ENCODE measurements at places on chromosomes 3 and 15.

GRCh38 chr3:169911272-169911671, at the start of gene SAMD7:
SAMD7 (plus strand) TSS chr3:169911572; CDS start chr3:169919499, 7,927 bp downstream.
- no peak for DNase-seq

DNA sequence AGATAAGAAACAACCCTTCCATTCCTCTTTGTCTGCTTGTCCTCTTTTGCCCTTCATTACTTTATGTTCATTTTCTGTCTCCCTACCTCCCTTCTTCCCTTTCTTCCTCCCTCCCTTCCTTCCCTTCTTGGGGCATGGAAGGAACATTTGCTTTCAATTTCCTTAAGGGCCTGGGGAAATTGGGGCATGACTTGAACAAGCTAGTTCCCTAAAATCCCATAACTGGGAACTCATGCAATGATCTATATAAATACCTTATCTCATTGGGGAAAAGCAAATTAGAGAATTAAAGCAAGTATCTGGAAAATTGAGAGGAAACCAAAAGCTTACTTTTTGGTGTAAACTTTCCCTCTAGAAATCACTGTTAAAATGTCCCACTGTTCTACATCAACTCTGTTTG, 35.7 kb downstream of the BOC start:
- DNase-seq: no peak

DNA sequence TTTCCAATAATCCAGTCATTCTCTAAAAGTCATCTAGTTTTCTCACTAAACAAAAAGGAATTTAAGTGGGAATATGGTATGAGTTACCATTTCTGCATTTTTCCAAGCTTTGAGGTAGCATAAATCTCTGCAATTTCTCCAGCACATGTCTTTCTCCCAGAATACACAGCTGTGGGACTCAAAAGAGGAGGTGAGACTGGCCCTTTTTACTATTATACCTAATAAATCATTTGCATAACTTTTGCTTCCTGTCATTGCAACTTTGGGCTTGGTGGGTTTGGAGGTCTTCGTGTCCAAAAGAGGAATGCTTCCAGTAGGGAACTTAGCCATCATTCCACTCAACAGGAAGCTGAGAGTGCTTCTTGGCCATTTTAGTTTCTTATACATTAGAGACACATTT, 94.8 kb downstream of the FMN1 start:
- no peak for DNase-seq

DNA sequence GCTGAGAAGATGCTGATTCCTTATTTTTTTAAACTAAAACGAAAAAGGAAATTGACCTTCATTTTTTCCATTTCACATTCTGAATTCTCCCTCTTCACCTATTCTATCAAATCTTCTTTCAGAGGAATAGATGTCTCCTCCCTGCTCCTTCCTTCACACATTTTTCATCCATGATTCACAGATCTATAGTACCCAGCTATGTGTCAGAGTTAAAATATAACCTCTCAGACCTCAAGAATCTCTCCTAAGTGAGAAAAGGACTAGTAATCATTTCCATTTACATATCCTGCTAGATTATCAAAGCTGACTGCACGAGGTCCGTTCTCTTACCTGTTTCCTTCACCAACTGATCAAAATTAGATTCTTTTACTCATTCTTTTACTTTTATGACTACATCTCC, 1297.6 kb upstream of the ALCAM start:
- no peak for DNase-seq

DNA sequence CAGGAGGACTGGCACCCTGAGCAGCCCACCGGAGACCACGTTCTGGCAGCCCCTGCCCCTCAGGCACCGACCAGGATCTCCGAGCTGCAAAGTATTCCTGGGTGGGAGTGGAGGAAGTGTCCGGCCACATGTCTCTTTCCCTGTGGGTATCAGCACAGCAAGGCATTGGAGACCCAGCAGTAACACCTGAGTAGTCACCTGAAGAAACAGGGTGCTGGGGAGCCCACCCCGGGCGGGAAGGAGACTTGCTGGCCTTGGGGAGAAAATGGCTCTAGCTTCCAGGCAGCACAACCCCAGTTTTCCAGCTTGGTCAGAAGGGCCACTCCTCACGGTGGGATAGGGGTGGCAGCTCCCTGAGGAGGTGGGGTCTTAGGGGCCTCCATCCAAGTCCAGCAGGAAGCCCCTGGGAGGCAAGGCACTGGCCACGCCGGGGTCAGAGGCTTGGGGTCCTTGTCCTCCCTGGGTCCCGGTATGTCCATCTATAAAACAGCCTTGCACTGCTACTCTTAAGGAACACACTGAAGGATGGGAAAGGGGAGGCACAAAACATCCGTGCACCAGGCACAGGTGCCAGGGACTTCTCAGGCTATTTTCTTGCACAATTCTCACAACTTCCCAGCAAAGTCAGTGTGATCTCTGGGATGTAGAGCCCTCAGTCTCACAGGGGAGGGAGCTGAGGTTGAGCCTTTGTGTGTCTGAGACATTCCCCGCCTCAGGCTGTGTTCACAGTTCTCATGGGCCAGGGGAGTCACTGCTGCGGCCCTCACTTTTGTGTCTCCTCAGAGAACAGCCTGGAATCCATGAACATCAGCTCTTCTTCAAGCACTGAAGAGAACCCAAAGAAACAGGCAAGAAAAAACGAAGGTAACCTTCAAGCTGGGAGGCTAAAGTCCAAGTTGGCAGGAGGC, 11.9 kb downstream of the CFAP100 start:
- DNase-seq: no peak

DNA sequence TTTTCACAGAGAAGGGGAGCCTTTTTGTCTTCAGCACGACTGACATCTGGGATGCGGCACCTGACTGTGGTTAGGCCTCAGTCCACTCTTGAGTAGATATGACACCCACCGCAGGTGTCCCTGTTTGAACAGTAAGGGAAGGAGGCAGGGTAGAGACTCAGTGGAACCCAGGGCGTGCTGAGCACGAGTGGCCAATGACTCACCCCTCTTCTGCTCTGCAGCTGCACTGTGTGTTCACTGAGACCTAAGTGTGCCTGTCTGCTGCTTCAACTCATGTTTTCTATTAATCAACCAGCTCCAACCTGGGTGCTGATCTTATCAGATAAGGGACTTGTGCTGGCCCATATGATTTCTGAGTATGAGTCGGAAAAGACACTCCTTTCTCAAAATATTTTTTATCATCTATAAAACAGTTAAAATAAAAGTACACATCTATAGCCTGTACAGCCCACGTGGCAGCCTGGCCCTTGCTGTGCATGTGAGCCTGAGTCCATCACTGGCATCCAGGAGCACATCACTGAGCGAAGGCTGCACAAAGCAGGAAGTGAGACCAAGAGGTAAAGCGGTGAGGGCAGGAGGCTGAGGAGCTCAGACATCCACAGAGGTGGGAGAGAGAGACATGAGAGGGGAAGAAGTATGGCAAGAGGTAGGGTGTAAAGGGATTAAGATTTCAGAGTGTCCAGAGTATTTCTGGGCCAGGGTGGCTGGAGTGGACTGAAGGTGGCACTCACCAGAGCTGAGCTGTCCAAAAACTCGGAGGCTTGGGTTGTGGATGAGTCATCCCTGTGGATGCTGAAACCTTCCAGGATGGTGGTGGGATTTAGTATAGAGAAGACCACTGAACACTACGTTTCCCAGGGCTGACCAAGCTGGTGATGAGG, 49.2 kb downstream of the SLC41A3 start:
- no peak for DNase-seq

DNA sequence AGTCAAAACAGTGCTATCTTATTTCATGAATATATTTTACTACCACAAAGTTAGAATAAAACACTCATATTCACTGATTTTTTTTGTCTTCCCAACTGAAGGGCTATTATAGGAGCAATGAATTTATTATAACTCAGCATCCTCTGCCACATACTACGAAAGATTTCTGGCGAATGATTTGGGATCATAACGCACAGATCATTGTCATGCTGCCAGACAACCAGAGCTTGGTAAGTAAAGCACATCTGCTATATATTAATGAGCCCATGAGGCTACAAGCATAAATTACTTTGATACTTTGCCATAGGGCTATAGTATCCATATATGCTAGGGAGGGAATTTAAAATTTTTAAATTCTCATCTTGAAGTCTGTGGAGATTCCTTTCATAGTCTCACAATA, 95.9 kb downstream of the FEZF2 start:
- no peak for DNase-seq

DNA sequence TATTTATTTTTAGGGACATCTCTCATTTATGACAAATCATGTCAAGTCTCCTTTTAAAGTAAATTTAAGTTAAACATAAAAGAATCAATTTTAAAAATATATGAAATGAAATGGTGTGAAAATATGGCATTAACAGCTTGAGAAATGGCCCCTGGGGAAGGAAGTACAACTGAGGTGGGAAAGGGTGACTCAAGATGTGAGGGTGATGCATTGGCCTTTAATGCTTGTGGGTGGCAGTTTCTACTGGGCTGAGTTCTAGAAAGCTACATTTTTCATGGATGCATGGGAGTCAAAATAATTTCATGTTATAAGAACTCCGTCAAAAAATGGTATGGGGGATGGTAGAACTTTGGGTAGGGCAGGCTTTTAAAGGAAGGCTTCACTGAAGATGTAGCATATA, 708.8 kb upstream of the CFAP20DC start:
- no peak for DNase-seq

- DNase-seq: no peak
These were observed 25.8 kb upstream of the ARL6 start for GRCh38 chr3:97738761-97739160.

- no peak for DNase-seq
These were observed 654.6 kb downstream of the MECOM start for GRCh38 chr3:169008776-169009358.

GRCh38 chr3:170523248-170523647, 62.6 kb downstream of the SLC7A14 start:
- no peak for DNase-seq

DNA sequence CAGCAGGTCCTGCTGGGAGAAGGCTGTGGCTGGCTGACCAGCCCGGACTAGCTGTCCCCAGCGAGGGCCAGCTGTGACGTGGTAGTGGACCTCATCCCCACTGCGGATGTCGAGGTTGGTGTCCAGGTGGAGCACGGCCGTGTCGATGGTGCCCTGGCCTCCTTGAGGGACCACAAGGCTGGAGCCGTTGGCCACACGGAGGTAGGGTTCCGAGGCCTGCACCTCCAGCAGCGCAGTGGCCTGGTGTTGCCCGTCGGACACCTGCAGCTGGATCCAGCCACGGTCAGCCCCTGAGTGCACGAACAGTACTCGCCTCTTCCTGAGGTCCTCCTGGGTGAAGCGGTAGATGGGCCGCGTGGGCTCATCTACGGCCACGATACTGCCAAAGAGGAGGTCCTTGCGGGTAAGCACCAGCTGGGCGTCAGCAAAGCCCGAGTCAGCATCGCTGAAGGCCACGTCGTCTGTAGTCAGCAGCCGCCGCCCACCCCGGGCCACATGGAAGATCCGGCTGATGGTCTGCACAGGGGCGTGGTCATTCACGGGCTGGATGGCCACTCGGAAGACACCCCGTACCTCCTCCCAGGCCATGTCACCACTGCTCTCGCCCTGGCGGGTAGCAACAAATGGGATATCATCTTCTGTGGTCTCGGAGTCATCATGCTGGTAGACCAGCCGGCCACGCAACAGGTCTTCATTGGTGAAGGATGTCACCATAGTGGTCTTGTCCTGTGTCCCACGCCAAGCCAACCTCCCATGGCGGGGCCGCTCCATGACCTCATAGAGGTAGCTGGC, 25.0 kb downstream of the CSPG4 start:
- DNase-seq: no peak

GRCh38 chr15:94829887-94830884, 598.8 kb downstream of the MCTP2 start:
- DNase-seq: no peak

DNA sequence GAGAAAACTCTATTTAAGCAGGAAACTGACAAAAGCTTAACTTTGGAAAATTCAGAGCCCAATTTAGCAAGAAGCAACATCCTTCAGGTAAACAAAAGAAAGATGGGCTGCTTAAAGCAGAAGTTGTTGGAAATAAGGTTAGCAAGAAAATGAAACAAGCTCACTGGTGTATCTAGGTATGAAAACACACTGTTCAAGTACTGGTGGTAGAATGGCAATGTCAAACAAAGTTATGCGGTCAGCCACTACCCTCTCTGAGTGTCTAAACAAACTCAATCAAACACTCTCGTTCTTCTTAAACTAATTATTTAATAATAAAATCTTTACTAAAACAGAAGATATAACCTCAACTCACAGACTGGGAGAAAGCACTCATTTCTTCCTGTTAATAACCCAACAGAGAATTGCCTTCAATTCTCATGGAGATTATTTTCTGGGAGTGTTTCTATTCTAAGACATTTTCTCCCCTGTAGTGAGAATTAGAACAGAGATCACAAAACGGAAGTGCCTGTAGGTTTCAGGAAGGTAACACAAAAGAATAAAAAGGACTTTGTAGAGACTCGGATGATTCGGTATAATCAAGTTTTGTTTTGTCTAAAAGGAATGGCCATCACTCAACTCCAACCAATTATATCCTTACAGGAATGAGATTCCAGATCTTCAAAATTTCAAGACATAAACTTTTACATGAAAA, 28.9 kb downstream of the PRICKLE2 start:
- DNase-seq: no peak

- no peak for DNase-seq
These were observed 1.3 kb downstream of the FSD2 start for GRCh38 chr15:82804575-82804949.

- no peak for DNase-seq
These were observed 74.7 kb downstream of the XXYLT1 start for GRCh38 chr3:195196266-195196665.

- no peak for DNase-seq
These were observed 86.4 kb downstream of the TIGIT start for GRCh38 chr3:114380233-114380651.

Data from omental fat pad (tissue), 4 donors.